ENCODE measurements at places on chromosomes 3 and 15.
A peak's percentile ranks its signal among the peaks of the same experiment; 100 is the strongest.

DNA sequence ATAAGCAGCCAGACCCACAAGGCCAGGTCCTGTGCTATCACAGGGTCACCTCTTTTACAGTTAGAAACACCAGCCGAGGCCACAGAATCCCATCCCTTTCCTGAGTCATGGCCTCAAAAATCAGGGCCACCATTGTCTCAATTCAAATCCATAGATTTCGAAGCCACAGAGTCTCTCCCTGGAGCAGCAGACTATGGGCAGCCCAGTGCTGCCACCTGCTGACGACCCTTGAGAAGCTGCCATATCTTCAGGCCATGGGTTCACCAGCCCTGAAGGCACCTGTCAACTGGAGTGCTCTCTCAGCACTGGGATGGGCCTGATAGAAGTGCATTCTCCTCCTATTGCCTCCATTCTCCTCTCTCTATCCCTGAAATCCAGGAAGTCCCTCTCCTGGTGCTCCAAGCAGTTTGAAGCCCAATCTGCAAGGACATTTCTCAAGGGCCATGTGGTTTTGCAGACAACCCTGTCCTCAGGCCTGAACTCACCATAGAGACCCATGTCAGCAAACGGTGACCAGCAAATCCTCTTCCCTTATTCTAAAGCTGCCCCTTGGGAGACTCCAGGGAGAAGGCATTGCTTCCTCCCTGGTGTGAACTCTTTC lies 39.6 kb downstream of the TGM4 start:
- peak; percentile 67 for DNase-seq

- DNase-seq, result no peak
Observed at GRCh38 chr3:100048248-100048647, 66.1 kb downstream of the FILIP1L start.

DNA sequence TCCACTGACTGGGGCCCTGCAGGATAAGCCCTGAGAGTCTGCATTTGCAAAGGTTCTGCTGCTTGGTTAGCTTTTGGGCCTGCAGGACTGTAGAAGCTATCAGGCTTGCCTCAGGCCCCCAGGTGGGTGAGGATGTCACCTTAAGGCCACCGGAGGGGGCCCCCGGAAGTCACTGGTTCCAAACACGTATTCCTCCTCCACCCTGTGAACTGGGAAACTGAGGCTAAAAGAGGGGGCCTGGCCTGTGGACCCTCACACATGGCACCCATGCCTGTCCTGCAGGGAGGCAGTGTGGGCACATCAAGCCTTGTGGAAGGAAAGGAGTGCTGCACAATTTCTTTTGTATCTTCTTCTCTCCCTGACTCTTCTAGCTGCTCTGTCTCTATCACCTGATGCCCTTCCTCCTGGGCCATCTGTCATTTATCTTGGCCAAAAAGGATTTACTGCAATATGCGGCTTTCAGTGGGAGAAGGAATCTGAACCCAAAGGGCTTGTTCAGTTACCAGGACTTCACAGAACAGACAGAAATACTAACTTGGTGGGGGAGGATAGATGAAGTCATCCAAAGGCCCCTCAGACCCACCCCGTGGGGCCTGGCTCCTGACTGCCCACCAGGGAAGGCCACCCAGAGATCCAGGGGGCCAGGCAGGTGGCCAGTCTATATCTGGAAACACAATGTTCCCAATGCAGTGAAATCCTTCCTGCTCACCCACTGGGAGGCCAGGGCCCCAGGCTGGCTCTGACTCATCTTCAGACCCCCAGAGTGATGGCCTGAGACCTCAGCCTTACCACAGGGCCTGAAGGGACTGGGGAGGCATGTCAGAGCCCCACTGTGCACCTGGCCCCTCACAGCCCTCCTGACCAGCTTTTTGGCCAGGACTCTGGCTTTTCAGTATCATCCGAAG lies 18.3 kb downstream of the UBAP1L start:
- no peak for DNase-seq

GRCh38 chr3:177286034-177286433 lies 88.8 kb upstream of the TBL1XR1 start:
- peak; percentile 79 for DNase-seq

GRCh38 chr15:38991126-38991525 lies 426.5 kb upstream of the RASGRP1 start:
- DNase-seq, result no peak

DNA sequence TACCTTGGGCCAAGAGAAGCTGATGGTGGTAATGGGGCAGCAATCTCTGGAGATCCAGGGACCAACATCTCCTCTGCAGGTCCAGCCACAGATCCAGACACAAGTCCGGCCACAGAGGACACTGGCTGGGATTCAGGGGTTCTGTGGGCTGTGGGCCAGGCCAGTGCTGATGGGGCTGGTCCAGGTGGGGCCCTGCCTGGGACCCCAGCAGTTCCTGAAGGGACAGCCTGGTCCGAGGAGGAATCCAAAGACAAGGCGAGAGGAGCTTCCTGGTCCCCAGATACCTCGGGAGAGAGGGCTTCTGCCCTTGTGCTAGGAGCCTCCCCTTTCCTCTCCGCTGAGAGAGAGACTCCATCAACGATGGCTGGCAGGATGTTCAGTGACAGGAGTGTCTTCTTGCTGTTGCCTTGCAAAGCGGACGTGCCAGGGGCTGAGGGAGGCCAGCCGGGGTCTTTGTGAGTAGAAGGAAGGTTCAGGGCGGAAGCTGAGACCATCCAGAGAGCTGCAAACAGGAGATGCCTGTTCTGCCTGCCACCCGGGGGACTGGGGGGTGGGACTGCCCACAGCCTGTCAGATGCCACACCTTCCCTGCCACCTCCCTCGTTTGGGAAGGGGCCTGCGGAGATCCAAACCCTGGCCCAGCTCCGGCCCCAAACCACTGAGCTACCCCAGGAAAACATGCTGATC lies 24.5 kb upstream of the GOLGA6C start:
- no peak for DNase-seq

GRCh38 chr3:141343865-141344271 lies 24.4 kb upstream of the ZBTB38 start:
- DNase-seq, result no peak

DNA sequence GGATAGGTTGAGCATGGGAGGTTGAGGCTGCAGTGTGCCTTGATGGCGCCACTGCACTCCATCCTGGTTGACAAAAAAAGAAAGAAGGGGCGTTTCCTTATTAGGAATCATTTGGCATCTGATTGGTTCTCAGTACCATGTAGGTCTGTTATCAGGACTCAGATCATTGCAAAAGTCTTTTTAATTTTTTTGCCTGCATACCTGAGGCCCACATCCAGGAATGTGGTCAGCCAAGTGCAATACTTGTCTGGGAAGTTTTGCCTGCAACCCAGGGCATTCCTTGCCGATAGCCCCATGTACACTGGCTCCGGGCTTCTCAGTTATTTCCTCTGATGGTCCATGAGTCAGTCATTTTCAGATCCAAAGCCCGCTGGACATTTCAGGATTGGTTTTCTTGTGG lies 50.1 kb upstream of the CRTC3 start:
- DNase-seq, result peak; percentile 74

DNA sequence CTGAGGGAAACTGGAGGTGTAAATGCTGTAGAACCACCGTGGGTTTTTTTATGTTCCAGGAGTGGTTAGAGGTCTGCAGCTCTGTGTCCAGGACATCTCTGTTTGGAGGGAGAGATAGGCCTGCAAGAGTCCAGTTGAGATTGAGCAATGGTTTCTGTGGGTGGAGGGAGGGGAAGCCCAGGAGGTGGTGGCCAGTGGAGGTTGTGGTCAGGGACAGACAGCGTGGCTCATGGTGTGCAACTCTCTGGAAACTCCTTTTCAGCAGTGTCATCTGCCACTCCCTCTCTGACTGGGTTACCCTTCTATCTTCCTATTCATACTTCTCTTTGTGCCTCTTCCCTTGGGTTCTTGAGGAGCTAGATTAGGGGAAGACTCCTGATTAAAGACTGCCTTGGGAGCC lies 9.6 kb downstream of the XCR1 start:
- no peak for DNase-seq

- no peak for DNase-seq
Observed at GRCh38 chr3:116734243-116734642, 24.7 kb downstream of the TUSC7 start.

DNA sequence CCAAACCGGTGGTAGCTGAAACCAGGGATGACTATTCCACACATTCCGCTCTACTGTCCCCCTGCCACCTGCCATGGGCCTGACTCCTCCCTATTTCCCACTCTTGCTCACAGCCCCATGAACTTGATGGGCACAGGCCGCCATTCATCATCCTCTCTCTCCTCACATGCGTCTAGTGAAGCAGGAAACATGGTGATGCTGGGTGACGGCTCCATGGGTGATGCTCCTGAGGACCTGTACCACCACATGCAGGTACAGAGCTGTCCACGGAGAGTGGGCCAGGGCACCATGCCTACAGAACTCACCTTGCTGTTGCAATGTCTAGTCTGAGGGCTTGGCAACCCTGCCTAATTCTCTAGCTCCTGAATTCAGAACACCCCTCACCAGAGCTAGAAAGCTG lies 23.3 kb upstream of the MANF start:
- DNase-seq, result no peak

- DNase-seq, result no peak
Observed at GRCh38 chr3:165459111-165459510, 262.9 kb upstream of the SLITRK3 start.

- no peak for DNase-seq
Observed at GRCh38 chr3:143083781-143084180, 35.8 kb upstream of the CHST2 start.

GRCh38 chr3:45509038-45509767 lies 85.3 kb upstream of the LIMD1 start:
- DNase-seq, result peak; percentile 26

GRCh38 chr15:64580696-64581407 lies 120.5 kb downstream of the ZNF609 start:
- no peak for DNase-seq

DNA sequence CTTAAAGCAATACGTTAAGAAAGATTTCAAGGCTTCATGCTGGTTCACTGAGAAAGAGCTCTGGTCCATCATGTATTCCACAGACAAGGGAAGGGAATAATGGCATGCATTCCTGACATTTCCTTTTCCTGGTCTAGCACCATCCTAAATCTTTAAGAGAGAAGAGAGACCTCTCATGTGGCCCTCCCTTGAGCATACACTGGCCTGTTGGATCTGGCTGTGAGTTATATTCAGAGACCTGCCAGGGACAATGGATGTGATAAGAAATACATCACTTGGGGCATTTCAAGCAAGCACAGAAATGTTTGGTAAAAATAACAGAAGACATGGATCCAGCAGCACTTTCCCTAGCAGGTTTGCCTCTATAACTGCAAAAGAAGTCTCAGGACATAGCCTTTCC lies 507.8 kb downstream of the NLGN1 start:
- DNase-seq, result no peak

- DNase-seq, result no peak
Observed at GRCh38 chr15:28100516-28101195, 1.5 kb upstream of the OCA2 start.

- DNase-seq, result peak; percentile 51
Observed at GRCh38 chr15:71448688-71449114, 333.4 kb downstream of the THSD4 start.

All from RWPE1 (cell line).